Right forelimb (tissue), 1 donor: ENCODE measurements at places on chromosomes 6 and 20.

- DNase-seq: no peak
Measured at GRCh38 chr20:13331536-13331935, 110.5 kb downstream of the ISM1 start.

GRCh38 chr6:33273924-33274902 is 2.3 kb downstream of the RPS18 start:
- no peak for DNase-seq

GRCh38 chr6:29295623-29296022 is 5.9 kb upstream of the OR14J1 start:
- DNase-seq: no peak

- no peak for DNase-seq
Measured at GRCh38 chr20:62529896-62530642, 54.3 kb upstream of the GATA5 start.

GRCh38 chr20:25408170-25408547 is 686 bp downstream of the GINS1 start:
- no peak for DNase-seq

DNA sequence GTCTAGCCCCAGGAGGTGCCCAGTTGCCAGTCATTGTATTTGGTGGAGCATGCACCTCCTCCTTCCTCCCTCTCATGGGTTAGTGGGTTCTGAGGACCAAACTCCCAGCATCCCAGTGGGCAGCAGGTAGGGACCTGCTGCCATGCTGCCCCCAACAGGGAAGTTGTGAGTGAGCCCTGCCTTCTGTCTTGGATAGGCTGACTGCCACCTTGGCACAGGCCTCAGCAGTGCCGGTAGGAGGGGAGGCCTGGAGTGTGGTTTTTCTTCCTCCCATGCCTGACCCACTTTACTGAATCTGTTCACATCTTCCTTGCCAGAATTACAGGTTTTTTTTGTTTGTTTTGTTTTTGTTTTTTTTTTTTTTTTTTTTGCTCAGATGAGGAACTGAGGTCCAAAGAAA is 24.5 kb downstream of the PLCG1 start:
- DNase-seq: no peak

DNA sequence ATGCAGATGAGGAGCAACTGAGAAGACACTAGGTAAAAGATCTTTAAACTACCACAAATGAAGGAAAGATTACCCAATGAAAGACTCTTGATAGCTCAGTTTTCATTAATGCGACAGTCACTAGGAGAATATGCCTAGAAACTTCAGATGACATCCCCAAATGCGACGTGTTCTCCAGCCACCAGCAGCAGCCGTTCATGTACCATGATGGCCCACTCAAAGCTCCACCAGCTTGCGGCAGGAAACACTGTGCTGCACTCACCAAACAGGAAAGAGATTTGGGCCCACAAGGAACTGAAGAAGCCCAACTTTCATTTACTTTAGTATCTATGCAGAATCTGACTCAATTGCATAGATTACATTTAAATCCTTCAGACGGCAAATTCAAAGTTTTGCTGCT is 7.5 kb downstream of the DIDO1 start:
- no peak for DNase-seq

- no peak for DNase-seq
Measured at GRCh38 chr6:109241199-109241598, 141.1 kb downstream of the CD164 start.

- DNase-seq: no peak
Measured at GRCh38 chr6:153956808-153957207, 82.2 kb upstream of the OPRM1 start.

DNA sequence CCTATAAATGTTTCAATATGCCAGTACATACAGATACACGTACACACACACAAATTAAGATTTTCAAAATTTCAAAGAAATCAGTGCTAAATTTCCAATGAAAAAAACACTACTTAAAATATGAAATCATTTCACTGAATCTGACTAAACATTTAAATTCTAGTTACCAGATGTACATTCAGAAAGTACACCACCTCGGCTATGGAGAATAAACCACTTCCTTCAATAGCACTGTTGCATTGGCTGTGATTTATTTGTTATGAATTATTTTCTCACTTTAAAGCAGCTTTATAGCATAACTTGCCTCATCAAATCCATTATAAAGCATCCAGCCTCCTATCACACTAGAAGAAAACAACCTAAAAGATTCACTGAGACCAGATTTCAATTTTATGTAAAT is 36.6 kb downstream of the HBS1L start:
- DNase-seq: no peak

- DNase-seq: no peak
Measured at GRCh38 chr20:31837896-31838397, 7.5 kb downstream of the FOXS1 start.

DNA sequence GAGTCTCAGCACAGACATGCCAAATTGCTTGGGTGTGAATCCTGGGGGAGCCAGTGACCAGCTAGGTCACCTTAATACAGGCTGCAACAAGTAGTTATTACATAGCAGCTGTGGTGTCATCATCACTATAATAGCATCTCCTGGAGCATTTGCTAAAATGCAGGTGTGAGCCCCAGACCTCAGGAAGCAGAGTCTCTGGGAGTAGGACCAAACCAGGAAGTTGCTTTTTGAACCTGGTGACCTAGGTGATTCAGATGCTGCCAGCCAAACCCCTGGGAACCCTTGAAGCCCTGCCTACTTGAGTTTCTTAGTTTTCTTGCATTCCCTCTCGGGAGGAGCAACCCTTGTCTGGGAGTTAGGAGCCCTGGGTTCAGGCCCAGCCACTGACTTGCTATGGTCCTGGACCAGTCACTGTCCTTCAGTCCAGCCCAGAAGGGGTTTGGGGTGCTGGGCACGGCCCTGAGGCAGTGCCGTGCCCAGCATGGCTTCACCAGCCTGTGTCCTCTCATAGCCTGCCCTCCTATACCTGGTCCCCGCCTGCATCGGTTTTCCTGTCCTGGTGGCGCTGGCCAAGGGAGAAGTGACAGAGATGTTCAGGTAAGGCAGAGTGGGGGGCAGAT is 39.3 kb upstream of the ID1 start:
- no peak for DNase-seq

DNA sequence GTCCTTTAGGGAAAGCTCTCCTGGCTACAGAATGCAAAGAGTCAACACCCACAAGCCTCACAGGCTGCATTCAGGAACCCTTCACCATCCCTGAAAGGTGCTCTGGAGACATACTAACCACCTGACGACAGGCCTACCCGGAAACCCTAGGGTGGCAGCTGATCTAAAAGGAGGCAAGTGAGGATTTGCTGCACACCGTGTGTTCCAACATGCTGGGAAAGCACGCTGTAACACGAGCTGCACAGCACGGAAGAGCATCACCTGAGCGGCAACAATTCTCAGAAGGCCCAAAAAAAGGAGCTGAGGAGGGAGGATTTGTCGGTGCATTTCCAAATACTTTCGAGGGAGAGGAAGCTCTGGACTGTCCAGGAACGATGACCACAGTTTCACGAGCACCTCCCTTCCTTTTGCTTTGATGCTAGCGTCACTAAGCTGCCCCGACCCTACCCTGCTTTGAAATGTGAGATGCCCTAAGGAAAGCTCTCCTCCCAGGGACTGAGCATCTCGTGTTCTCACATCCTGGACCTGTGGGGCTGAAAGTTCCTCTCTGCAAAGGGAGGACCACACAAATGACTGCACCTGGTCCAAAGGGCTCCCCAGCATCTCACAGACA is 87.0 kb downstream of the PPP1R3G start:
- DNase-seq: no peak

GRCh38 chr6:99712519-99712918 is 105.9 kb downstream of the PRDM13 start:
- DNase-seq: no peak

DNA sequence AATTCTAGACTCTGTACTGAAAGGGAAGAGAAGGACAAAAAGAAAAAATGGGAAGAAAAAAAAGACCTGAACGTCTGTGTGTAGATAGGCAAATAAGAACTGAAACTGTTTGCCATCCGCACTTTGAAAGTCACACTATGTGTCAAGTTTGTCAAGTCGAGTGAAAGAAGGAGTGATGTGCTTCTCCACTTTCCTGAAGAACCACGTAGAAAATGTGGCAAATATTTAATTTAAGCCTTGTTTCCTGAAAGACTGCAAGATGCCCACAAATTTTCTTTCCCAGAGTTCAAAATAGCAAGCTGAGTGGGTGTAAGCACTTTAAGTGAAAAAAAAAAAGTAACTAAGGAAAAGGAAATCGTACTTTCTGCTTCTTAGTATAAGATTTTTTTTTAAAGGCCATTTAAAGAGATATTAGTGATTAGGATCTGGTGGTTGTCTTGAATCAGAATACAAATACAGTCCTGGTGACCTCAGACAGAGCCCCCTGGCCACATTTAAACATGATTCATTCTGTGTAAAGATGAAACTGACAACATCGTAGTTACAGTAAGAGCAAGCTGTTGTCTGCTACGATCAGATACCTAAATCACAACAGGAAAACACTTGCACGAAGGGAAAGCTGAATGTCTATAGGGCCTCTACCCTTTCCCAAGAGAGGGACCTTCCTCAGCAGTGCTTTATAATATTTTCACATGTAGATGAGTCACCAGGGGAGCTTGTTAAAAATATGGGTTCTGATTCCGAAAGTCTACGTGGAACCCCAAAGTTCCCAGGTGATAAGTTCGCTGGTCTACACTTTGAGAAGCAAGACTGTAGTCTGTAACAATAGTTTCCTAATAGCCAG is 102.3 kb downstream of the HIVEP2 start:
- DNase-seq: no peak
